Activated CD4-positive, alpha-beta T cell treated with anti-CD3 and anti-CD28 coated beads, Interleukin-2, amount 50 U/mL, for 48 hours (primary cell): ENCODE measurements at places on chromosomes 2 and 18.

- no peak for DNase-seq
Measured at GRCh38 chr2:3399829-3400228, 20.3 kb downstream of the TRAPPC12 start.

- DNase-seq = no peak
Measured at GRCh38 chr18:36665952-36666351, 162.8 kb downstream of the TPGS2 start.

DNA sequence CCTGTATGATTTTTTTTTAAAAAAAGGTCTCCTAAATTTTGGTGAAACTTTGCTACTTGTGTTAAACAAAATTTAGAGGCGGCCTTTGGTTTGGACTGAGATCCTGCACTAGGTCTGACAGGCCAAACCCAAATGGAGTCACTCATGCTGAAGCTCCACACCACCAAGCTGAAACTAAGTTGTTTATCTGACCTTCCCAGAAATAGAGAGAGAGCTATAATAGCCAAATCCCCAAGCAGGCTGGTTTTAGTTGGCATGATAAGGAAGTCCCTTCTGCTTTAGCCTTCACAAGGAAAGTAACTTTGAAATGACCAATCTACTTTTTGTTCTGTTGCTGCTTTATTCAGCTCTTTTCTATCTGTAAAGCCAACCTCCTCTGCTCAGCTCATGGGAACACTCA, 17.1 kb upstream of the THUMPD2 start:
- DNase-seq = no peak

DNA sequence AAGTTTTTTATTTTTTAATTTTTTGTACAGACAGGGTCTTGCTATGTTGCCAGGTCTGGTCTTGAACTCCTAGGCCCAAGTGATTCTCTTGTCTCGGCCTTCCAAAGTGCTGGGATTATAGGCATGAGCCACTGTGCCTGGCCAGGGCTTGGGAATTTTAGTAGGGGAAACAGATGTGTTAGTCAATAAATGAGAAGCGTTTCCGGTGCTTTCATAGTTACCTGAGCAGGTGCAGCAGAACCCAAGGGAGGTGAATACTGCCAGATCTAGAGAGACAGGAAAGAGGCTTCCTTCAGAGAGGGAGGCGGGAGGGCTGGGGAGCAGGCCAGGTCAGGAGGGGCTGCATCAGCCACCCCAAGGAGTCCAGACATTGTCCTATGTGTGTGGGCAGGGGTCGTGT, 30.5 kb upstream of the IMPA2 start:
- no peak for DNase-seq

GRCh38 chr2:98404556-98405250, 40.0 kb upstream of the INPP4A start:
- no peak for DNase-seq

- DNase-seq = no peak
Measured at GRCh38 chr2:133737242-133737993, 169.2 kb upstream of the NCKAP5 start.

DNA sequence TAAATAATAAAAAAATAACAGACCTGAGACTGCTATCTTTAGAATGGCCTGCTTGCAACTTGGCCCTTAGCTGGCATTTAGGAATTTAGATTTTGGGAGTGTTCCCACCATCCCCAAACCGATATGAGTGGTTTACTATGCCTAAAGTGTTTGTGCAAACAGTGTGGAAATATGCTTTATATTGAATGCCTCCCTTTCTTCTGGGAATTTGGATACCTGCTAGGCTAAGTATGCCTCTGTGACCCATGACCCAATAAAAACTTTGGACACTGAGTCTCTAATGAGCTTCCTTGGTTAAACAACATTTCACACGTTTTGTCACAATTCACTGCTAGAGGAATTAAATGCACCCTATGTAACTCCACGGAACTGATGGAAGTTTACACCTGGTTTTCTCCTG, 73.2 kb downstream of the BMPR2 start:
- DNase-seq = no peak

DNA sequence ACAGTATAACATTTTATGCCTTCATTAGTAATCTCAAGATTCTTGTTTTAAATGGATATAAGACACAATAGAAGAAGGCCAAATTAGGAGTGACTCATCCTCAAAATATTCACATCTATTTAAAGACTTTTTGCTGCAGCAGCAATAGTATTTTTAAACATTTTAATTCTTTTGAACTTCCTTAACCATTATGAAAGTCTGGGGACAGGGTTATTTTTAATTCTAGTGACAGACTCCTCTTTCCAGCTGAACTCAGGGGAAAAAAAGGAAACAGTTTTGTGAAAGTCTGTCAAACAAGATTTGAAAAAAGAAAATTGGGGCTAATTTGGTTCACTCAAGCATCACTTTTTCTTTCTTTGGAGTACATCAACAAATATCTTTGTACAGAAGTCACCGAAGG, 541.8 kb downstream of the NUP35 start:
- DNase-seq = no peak

GRCh38 chr18:32261003-32261402, 71.2 kb downstream of the MEP1B start:
- DNase-seq = no peak

DNA sequence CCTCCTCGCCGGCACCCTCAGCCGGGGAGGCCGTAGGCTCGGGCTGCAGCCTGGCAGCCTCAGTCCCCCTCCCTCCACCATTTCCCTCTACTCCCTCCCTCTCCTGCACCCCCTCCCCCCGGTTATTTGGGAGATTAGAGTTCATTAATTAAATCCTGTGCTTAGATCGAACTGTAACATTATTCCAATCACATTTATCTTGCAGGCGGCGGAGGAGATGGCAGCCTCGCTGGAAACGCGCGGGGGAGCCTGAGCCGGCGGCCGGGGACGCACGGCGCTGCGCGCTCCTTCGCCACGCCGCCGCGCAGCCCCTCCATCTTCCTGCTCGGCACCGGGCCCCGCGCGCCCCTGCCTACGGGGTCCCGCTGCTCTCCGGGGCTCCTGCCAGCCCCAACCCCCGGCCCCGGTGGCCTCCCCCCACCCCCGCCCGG, at the start of gene ST8SIA3:
TSS of gene ST8SIA3 (plus strand) at position 287 of the 431 bp plus-strand sequence. CDS start 290 bp downstream, outside the sequence.
- no peak for DNase-seq

GRCh38 chr18:41820784-41821183, 134.2 kb upstream of the PIK3C3 start:
- DNase-seq = no peak

- DNase-seq = no peak
Measured at GRCh38 chr18:79229431-79229830, 160.2 kb downstream of the ATP9B start.

DNA sequence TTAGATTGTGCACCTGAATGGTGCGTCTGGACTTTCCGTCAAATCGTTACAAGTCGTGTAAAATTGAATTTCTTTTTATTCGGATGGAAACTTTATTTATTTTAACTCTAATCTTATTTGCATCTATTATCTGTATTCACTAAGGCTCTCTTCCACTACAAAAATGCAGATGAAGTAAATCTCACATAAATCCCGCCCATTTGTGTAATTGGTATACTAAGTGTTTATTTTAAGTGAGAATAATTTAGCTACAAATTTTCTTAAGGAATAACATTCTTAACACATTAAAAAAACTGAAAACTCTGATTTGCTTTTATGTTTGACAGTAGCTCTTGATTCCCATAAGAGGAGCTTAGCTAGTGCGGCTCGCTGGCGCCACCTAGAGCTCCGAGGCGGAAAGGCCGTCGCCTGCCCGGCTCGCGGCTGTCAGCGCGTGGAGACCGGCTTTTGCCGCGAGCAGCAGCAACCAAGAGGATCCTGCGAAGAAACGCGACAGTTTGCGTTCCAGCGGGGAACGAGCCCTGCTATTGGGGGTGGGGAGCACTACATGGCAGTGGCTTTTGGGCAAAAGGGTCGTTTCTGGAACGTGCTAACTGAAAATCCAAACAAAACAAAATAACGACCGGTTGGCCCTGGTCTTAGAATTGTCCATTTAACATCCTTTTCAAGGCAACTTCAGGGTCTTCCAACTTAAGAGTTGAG, 6.7 kb downstream of the SP9 start:
- peak; percentile 88 for DNase-seq

DNA sequence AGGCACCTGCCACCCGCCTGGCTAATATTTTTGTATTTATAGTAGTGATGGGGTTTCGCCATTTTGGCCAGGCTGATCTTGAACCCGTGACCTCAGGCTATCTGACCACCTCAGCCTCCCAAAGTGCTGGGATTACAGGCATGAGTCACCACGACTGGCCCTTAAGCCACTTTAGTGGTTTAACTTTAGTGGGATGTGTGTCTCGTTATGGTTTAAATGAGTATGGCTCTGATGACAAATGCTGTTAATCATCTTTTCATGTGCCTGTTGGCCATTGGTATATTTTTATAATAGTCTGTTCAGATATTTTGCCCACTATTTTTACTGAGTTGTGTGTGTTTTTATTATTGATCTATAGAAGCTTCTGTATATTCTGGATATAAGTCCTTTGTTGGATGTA, 205.9 kb downstream of the MYO1B start:
- no peak for DNase-seq

GRCh38 chr18:13465476-13465875, 246.9 kb downstream of the LDLRAD4 start:
- no peak for DNase-seq
